Activated T-helper 1 cell treated with anti-CD3 and anti-CD28 coated beads, Interleukin-12 subunit alpha, Interleukin-12 subunit beta, Interleukin-2, Interleukin-4 antibody, amounts not matched to agents 30 ng/mL and 10 ng/mL and 1 ng/mL, durations not matched to agents 14 hours and 24 hours and 36 hours (primary cell): ENCODE measurements at places on chromosomes 1 and 21. TPM values are rescaled to one million over a fixed set of nuclear protein-coding genes. Genes with fewer than 3 reads are reported as not detected.

SNX7 gene
- total RNA-seq: not detected in 2 replicates

CLDN8 gene
- total RNA-seq: not detected in 2 replicates

LRRC3 gene
- 1.8 and 1.9 TPM in 2 replicates for total RNA-seq

NID1 gene
- total RNA-seq: 0.44 and 0.65 TPM in 2 replicates

OR2L13 gene
- not detected in 2 replicates for total RNA-seq

KCNA3 gene
- 38.1 and 42.2 TPM in 2 replicates for total RNA-seq

APCS gene
- total RNA-seq: not detected in 2 replicates

RGS1 gene
- total RNA-seq: 11.8 and 12.0 TPM in 2 replicates

RGS13 gene
- total RNA-seq: not detected in 2 replicates
